ENCODE measurements at places on chromosomes 1 and 21.

GRCh38 chr1:40906781-40907400 lies 44.7 kb upstream of the CITED4 start:
- DNase-seq = no peak

GRCh38 chr1:177937174-177937770 lies 32.6 kb downstream of the SEC16B start:
- DNase-seq = no peak

DNA sequence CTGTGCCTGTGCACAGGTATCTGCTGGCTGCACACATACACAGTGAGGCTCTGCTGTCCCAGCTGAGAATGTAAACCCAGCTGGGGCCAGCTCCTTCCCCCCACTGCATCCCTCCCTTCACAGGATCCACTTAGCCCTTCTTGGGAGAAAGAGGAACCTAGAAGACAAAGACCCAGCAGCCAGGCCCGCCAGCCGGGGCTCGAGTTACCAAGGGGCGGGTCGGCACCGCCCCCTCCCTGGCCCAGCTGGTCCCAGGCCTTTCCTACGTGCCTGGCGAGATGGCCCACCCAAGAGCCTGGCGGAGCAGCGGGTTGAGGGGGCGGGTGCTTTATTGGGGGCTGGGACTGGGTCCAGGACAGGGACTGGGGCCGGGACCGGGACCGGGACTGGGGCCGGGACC lies 2.1 kb downstream of the SH3BGRL3 start:
- no peak for DNase-seq

DNA sequence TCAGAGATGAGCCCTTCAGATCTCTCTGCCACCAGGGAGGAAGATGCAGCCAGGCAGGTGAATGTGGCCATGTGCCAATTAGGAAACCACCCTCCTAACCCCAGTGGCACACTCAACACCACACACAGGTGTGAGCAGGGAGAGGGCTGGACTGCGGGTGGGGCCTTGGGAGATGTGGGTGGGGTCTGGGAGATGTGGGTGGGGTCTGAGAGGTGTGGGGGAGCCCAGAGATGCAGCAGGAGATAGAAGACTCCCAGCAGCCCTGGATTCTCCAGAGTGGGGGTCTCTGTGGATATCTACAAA lies 43.2 kb upstream of the COL6A1 start:
- no peak for DNase-seq

DNA sequence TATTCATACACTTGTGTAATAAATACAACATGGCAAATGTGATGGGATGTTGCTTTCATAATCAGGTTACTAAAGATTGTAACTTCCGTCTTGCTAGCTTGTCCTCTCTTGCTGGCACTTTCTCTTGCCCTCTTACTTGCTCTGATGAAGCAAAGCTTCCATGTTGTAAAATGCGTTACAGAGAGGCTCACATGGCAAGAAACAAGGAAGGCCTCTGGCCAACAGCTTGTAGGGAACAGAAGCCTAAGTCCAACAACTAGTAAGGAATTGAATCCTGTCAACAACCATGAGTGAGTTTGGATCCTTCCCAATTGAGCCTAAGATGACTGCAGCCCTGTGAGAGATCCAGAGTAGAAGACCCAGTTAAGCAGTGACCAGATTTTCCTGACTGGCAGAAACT lies 15.4 kb downstream of the TMED5 start:
- no peak for DNase-seq

GRCh38 chr1:57489358-57490036 lies 65.6 kb upstream of the DAB1 start:
- DNase-seq = no peak

DNA sequence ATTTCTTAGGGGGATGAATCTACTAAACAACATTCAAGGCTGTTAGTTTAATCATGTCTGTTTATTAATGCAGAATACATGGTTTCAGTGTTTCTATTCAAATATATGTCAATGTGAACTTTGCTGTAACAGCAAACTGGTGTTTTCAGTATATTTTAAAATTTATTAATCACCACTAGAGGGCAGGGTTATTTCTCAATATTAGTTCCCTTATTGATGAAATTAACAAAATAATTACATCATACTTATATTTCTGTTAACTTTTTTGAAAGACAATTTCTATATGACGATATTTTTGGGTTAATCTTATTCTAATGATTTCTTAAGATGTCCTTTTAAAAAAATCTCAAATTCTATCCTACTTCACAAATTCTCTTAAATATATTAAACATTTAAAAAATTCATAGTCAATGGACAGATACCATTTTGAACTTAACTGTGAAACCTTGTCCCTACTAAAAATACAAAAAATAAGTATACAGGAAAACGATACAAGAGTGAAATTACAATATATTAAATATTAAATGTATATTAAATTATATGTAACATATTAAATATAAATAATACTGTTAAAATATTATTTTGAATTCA lies 1034.1 kb upstream of the PRMT6 start:
- DNase-seq = no peak

Measured in cerebellar nuclear complex (tissue), 1 donor.